Fibroblast of skin of back (primary cell): ENCODE measurements at places on chromosomes 4 and X.
A peak's percentile ranks its signal among the peaks of the same experiment; 100 is the strongest.

- DNase-seq = no peak
These were observed 221.5 kb upstream of the RPL34 start for GRCh38 chr4:108398836-108399235.

DNA sequence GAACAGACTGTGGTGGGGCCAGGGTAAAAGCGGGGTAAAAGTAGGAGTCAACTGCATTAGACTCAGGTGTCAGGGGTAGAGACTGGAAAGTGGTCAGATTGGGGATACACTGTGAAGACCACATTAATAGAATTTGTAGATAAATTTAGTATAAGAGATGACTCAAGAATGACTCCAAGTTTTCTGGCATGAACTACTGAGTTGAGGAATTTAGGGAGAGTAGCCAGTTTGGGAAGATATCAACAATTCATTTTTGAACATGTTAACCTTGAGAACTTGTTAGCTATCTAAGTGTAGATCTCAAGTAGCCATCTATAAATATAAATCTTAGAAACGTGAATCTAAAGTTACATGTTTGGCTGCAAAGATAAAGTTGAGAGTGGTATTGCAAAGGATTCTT, 206.9 kb upstream of the HCCS start:
- DNase-seq = peak; percentile 60

GRCh38 chr4:124288706-124289486, 423.6 kb downstream of the ANKRD50 start:
- DNase-seq = no peak

- peak; percentile 95 for DNase-seq
These were observed 47.7 kb downstream of the EVC start for GRCh38 chr4:5758741-5759140.

DNA sequence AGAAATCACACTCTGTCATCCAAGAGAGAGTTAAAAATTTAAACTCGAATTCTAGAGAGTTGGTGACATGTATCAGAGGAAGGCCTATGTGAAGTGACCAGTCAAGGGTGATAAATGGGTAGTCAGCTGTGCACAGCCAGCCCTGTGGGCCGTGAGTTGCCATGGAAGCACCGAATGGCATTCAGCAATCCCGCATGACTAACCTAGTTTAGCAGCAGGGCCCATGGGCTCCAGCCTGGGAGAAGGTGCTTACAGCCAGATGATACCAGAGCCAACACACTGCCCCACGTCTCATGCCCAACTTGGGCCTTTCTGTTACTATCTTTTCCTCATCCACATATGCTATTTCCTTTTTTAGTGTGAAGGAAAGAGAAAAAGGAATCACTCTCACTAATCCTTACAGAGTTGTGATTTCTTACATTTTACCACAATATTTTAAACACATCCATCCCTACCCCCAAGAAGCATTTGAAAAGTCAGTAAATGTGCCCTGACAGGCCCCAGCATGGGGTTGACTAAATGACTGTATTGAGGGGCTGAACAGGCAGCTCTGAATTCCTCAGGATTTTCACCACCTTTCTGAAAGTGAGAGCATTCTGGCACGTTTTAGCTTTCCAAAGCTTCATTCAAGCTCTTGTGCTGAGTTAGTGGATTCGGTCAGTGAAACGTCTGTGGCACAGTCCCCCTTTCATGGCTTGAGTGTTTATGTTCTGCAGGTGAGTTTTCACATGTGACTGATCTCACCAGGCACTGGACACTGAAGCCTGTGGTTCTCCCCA, 104.2 kb downstream of the AFF1 start:
- peak; percentile 83 for DNase-seq

DNA sequence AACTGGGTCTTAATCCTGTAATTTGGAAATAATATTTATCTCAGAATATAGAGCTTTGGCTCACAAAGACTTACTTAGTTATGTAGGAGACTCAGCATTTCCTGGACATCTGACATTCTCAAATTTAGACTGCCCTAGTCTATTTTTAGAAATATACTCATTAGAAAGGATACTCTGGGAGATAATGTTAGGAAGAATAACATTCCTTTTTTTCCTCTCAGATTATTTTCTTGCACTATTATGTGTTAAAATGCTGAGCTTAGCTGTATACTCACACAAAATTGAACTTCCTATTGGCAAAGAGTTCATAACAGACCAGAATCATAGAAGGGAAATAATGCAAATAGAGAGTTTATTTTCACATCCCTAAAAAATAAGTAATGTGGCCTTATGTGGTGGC, 1424.9 kb upstream of the PCDH7 start:
- DNase-seq = peak; percentile 33
